ENCODE measurements at places on chromosomes 6 and 20. TPM values are rescaled to one million over a fixed set of nuclear protein-coding genes. Genes with fewer than 3 reads are reported as not detected.

DNA sequence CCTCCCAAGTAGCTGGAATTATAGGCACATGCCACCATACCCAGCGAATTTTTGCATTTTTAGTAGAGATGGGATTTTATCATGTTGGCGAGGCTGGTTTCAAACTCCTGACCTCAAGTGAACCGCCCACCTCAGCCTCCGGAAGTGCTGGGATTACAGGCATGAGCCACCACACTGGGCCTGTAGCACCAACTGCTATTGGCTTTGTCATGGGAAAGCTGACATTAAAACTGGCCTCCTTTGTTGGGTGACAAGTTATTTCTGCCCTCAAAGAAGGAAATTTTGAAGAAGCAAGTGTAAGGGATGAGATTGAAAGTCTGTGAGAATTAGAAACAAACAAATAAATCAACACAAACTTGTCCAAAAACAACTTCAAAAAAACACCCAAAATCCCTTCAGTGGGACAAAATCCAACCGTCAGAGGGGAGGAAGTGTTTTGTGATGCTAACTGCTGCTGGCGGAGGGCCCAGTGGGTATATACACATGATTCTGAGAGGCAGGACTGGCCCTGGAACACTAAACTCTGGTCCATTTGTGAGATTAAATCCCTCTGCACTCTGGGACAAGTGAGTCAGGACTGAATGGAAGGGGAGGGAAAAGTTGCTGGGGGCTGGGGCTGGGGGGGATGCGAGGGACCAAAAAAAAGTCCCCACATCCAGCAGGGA is 87.5 kb upstream of the NAA20 start:
- DNase-seq, result no peak

DNA sequence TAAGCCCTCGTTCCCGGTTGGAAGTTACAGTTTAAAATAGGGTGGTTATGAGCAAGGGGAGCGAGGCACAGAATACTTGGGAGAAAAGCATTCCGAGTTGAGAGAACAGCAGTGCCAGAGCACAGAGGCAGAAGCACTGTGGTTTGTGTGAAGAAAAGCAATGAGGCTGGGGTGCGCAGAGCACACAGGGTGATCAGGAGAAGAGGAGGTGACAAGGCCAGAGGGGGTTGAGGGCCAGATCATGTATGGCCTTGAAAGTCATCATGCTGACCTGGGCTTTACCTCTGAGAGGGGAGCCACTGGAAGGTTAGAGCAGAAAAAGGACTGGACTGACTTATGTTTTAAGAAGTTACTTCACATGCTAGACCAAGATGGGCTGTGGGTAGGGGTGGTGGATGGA is 3.5 kb upstream of the BTN3A2 start:
- DNase-seq, result no peak

GRCh38 chr6:107186047-107186446 is 70.7 kb upstream of the BEND3 start:
- DNase-seq, result no peak

DNA sequence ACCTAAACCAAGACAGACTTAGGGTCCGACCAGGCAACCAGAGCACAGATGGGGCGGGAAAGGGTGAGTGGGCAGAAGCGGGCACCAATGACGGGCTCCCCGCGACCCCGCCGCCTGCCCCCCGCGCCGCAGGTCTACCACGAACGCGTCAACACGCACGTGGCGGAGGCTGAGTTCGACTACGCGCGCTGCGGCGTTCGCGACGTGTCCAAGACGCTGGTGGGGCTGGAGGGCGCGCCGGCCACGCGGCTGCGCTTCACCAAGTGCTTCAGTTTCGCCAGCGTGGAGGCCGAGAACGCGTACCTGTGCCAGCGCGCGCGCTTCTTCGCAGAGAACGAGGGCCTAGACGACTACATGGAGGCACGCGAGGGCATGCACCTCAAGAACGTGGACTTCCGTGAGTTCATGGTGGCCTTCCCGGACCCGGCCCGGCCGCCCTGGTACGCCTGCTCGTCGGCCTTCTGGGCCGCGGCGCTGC is 5.1 kb downstream of the TMEM151B start:
- DNase-seq, result no peak

DNA sequence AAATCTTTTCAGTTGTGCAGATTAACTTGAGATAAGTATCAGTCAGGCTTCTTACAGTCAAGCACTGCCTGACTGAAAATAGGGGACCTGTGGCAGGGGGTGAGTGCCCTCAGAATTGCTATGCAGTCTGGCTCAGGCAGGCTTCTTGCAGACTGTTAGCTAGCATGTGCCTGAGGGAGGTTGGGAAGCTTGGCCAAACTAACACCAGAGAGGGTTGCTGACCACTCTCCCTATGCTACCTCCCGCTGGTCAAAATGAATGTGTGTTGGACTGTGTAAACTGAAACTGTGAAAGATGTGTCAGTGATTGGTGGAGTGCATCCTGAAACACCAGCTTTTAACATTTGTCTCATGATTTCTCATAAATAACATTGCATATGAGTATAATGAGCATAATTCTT is 622.3 kb upstream of the IMPG1 start:
- DNase-seq, result no peak

DNA sequence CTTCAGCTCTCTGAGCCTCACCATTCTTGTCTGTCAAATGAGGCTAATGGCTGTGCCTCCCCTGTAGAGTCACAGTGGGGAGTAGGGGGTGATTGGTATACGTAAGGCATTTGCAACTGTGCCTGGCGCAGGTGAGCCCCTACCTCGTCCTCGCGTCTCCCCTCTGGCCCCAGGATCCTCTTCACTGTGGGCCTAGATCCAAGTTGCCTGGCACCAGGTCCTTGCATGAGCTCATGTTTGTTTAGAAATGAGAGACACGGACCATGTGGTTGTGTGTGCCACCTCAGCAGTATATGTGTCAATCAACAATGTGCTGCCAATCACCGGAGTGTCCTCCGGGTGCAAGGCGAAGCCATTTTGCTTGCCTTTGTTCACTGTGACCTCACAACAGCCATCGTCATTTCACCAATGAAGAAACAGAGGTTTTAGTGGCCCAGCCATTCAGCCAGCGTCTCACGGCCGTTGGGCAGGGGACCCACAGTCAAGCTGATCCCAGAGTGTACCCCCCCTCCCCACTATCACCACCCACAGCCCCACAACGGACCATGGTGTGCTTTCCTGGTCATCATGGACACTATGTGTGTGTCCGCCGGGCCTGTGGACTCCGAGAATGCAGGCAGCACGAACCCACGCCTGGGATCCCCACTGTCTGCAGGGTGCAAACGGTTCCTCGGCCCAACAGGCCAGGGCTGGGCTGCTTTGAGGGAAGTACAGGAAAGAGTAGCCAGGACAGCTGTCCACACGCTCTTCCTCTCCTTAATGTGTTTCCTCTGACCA is 35.9 kb upstream of the STX16 start:
- no peak for DNase-seq

- DNase-seq, result no peak
These were observed 12.1 kb downstream of the SYNGAP1 start for GRCh38 chr6:33431880-33432541.

The BCAS1 gene
- under 0.01 TPM for total RNA-seq

DNA sequence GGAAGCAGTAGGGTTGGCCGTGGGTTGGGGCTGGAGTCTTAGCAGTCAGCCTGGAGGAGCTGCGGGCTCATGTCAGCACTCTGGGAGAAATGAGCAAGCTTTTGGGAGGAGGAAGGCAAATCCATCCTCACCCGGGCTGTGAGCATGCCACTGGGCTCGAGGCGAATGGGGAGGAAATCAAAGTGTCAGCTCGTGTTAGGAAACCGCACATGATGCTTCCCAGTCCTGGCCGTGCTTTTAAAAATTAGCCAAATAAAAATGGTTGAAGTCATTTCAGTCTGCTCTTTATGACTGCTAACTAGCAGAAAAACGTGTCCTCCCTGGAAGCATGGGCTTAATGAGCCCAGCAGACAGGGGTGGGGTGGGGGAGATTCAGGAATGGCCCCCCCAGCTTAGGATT is 98.1 kb downstream of the NFATC2 start:
- DNase-seq, result peak; percentile 30

The PARD6B gene
- total RNA-seq, result 43.3 TPM

- no peak for DNase-seq
These were observed 214.8 kb upstream of the BTBD3 start for GRCh38 chr20:11702721-11703518.

DNA sequence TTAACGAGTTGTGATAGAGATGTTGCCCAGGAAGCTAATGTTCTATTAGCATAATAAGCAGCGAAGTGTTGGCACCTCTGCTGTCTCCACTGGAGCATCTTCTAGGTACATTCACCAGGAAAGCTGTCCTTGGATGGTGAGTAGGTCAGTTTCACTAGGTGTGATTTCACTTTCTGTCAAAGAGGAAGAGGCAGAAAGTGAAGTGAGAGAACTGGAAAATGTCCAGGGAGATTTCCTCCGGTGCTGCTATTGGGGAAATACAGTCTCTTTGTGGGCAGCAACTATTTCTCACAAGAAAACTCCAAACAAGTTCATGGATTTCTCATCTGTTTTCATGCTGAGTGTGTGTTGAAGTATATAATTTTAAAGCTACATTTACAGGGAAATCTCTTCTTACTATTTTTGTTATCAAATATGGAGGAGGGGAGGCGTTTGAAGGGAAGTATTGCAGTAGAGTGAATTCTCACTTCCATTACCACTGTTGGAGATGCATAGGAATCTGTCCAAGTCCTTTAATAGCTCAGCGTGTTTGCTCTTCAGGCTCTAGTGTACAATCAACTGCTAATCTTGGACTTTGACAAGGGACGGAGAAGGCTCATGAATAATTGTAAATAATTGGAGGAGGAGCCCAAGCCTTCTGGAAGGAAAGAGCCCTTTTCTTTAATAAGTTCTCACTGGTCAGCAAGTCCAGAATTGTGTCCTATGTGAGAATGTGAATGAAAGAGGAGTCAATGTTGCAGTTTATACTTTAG is 16.1 kb upstream of the TSBP1 start:
- DNase-seq, result no peak

- no peak for DNase-seq
These were observed 45.8 kb downstream of the HIVEP2 start for GRCh38 chr6:142898927-142899895.

DNA sequence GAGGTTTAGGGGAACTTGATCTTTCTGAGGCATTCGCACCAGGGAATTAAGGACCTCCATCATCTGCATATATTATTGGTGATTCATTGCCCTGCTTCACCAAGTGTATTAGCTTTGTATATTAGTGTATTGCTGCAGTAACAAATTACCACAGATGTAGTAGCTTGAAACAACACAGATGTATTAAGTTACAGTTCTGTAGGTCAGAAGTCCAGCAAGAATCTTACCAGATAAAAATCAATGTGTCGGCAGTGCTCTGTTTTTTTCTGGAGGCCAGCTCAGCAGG is 65.8 kb downstream of the HMGN3 start:
- DNase-seq, result no peak

GRCh38 chr6:142846883-142847287 is 98.1 kb downstream of the HIVEP2 start:
- peak; percentile 74 for DNase-seq

DNA sequence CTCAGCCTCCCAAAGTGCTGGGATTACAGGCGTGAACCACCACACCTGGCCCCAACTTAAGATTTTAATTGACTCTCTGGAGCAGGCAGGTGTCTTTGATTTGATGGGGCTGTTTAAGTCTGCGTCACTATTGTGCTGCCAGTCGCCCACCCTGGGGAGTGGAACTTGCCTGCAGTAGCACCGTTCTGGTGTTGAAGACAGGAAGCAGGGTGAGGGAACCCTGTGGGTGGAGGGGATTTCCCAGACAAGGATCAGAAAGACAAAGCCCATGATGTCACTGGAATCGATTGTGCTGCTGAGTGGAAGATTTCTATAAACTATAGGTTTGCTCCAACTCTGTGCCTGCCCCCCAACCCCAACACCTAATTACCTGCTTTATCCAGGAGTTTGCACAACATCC is 11.0 kb downstream of the ALDH8A1 start:
- no peak for DNase-seq

The TBXT gene
- total RNA-seq, result 2.2 TPM

- DNase-seq, result no peak
These were observed 25.3 kb downstream of the MARCKS start for GRCh38 chr6:113882336-113883022.

DNA sequence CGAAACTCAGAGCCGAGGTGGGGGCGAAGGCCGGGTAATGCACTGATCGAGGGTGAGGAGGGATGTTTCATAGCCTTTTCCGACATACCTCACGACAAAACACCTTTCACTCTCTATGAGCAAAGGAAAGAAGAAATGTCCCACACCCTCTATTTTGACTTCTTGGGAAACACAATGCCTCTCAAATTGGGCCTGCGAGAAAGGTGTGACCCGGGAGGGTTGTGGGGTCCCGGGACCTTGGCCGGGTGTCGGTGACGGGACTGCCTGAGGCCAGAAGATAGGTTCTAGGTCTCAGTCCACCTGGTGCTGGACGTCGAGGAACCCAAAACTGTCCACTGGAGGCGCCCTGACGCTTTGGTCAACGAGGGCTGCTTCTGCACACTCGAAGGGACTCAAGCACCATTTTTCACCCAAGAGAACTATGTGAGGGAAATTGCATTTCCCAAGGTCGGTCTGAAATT is 41.1 kb upstream of the OSTM1 start:
- peak; percentile 27 for DNase-seq

The KCNS1 gene
- not detected for total RNA-seq

DNA sequence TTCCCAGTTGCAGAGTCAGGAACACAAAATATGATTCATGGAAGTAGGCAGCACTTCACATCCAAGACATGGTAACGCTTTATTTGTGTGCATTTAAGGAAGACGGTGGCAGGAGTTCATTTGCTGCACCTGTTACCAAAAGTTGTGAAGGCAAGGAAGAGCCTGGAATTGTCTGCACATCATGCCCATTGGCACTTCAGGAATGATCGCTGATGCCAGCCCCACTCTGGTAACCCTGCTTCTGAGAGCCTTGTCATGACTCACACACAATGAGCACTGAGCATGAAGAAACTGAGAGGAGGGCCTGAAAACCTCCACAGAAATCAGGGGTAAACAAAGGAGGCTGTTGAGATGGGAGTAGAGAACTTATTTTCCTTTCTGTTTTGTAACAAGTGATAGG is 181.1 kb downstream of the RPS12 start:
- DNase-seq, result no peak

GRCh38 chr20:54174457-54175175 is 830 bp upstream of the CYP24A1 start:
- no peak for DNase-seq

DNA sequence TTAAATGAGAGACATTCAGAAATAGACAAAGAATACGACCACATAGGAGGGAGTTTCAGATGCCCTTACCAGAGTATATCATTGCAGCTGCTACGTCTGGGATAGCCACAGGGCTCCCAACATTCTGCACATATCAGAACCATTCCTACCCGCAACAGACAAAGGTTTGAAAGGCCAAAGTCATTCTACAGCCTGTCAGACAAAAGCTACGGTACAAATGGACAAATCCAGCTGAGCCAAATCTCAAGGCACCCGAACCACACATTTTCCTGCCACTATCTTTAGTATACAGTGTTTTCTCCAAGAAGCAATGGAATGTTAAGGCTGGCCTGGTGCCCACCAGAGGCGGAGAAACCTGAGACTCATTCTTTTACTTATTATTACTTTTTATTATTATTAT is 30.5 kb upstream of the LYRM2 start:
- no peak for DNase-seq

- no peak for DNase-seq
These were observed 225.1 kb upstream of the MANEA start for GRCh38 chr6:95352064-95352795.

Data from G401 (cell line).